ENCODE measurements at places on chromosomes 12 and 14.

DNA sequence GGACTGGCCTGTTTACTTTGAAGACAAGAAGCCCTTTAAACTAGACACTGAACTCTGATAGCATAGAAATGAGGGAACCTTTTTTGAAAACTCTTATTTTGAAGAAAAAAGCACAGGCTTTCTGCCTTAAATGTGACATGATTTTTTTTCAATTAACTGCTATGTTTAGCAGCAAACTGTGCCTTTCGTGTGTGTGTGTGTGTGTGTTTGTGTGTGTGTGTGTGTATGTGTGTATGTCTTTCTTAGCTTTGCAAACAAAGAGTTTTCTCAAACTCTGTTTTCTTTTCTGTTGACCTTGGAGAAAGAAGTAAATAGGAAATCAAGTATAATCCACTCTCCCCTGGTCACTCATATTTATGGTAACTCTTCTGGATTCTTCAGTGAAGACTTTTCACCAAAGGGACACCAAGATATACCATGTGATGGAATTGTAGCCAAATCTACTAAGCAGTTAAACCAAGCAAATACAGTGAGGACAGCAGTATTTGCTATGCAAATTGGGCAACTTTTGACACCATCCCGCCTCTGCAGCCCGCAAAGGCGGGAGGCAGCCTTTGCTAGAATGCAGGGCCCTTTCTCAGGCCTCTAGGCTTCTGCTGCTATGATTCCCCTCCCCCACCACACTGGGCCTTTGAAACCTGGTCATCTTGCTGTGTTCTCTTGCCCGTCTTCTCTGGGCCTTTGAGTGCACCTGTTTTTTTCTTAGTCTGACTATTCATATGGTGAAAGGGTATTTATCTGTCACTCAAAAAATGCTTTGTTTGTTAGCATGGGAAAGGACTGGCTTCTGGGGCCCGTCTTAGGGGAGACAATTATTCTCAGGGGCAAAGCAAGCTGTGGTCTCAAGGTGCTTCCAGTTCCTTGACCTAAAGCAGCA lies 107.9 kb downstream of the MYRFL start:
- DNase-seq = no peak

DNA sequence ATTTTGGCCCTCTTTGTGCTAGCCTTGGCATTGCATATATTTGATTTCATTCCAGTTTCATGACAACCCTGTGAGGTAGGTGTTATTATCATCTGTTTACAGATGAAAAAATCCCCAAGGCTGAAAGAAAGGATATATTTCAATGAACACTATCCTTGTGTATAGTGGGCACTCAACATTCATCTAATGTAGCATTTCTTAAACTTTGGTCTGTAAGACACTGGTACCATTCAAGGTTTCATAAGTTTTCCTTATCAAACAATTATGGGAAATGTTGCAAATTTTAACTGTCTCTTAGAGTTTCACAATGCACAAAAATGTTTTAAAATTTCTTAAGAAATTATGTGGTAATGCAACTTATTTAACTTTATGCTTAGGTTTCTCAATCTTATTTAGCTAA lies 44.3 kb downstream of the ATP23 start:
- no peak for DNase-seq

DNA sequence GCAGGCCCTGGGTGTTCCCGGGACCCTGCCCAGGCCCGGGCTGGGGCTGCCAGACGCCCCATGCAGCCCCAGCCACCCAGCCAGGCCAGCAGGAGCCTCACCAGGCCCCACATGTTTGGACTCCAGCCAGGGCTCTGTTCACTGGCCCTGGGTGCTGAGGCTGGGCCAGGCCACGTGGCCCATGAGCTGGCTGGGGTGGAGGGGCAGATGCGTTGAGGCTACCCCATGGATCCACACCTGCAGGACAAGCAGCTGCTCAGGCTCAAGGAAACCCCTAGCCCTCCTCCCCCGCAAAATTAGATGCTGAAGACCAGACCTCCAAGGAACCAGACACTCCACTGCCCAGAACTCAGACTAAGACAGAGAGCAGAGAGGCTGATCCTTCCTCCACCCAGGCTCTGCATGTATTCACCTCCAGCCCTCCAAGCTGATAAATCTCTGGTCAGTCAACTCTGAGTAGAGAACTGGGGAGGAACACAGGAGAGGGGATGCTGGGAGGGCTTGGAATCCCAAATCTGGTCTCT lies 1.6 kb downstream of the CDH24 start:
- no peak for DNase-seq

DNA sequence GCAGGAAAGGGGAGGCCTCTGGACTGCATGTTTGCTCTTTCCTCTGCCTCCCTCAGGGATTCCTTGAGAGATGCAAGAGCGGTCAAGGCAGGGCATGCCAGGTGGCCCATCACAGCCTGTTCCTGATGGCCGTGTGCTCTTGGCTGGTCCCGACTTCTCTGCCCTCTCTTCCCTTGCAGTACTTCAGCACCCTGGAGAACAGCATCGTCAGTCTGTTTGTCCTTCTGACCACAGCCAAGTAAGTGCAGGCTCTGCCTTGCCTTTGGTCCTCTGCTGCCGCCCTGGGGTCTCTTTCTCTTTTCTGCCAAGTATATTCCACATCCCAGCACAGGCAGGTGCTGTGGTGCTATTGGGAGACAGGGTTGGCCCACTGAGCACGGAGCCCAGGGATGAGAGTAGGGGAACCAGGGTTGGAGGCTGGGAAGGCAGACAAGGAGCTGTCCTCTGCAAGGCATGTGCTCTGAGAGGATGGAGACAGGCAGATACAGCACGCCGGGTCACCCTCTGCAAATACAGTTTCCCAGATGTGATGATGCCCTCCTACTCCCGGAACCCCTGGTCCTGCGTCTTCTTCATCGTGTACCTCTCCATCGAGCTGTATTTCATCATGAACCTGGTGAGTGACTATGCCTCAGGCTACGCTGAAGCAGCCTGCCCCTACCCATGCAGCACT lies 51.9 kb downstream of the TPCN1 start:
- no peak for DNase-seq

DNA sequence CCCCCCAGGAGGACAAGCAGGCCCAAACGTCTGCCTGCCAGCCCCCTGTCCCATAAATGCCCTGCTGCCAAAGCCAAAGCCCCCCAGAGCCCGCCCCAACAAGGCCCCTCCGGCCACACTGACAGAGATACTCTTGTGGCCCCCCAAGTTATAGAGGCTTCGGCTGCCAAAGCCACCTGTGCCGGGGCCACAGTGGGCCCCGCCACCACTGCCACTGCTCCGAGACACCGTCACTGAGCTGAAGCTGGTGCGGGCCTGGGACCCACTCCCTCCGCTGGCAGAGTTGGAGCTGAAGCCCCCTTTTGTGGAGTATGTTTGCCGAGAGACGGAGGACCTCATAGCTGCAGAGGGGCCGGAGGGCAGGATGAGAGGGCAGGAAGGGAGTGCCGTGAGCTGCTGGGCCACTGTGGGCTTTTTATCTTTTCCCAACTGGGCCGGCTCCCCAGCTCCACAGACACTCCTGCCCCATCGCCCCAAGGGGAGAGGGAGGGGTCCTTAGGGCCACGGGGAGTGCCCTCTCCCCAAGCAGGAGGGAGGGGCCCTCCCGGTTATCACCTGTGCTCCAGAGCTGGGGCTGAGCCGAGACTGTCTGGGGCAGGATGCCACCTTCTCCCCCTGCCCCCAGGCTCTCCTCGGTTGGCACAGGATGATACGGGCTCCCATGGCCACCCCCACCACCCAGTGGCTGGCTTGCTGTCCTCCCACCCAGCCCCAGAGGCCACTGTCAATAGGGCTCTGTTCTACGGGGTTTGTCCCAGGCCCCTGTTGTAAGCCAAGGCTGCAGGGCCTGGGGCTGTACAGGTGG lies at the start of gene KRT79:
Gene KRT79 (minus strand): TSS at position 390 of the 805 bp plus-strand sequence. CDS start 51 bp downstream, at position 339.
- no peak for DNase-seq

GRCh38 chr12:71208053-71208685 lies 50.4 kb upstream of the TSPAN8 start:
- no peak for DNase-seq

DNA sequence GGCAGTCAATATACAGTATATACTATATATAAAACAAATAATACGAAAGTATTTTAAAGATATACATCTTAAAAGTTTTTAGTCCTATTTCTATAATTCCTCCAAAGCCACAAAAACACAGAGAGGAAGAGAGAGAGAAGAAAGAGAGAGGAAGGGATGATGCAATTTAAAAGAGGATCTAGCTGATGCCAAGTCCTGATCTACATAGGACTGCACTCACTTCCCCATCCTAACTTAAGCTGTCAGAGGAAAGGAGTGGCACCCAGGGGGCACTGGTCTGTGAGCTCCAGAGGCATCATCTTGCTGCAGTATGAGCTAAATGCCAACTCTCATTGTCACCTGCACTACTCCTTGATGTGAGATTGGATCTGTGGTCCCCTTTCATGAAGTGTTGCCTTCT lies 95.8 kb downstream of the C12orf42 start:
- DNase-seq = no peak
